PC-9 (cell line): ENCODE measurements at places on chromosomes 16 and 17.
A peak's percentile ranks its signal among the peaks of the same experiment; 100 is the strongest.

DNA sequence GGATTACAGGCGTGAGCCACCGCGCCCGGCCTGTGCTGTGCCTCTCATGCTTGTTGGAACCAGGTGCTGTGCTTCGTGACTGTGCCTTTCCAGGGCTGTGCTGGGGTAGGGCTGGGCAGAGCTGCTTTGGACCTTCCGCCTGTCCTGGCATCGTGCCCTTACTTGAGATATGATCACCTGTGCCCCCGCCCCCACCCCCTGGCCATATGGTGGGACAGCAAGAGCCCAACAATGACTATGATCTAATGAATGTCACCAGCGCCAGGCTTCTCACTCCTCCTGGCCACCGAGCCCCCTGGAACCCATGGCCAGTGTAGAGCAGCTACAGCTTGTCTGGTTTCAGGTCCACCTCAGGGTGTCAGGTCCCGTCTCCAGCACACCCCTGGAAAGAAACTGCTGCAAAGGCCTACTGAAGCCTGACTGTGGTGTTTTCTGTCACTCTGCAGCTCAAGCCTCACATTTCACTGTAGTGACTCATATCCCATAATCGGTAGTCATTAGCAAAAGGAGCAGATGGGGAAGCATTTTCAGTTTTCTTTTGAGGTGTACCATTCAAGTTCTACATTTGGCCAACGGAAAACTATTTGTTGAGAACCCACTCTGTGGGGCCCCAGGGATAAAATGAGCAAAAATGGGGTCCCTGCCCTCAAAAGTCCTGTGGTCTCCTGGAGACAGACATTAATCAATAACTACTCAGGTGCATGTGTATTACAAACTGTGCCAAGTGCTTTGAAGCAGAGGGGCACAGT lies 22.1 kb downstream of the FCSK start:
- H3K27ac ChIP-seq: peak overlapping the region; percentile 40
- peaks cover 30% of the 10 kb centered on the region for H3K4me1 ChIP-seq
- DNase-seq: peak; percentile 76

- H3K27ac ChIP-seq: no peak overlapping the region
- no peak overlapping the region for H3K4me3 ChIP-seq
- peaks cover 4% of the 10 kb centered on the region for H3K4me1 ChIP-seq
- H3K36me3 ChIP-seq: peaks cover 13% of the 10 kb centered on the region
- no peaks in the 10 kb centered on the region for H3K27me3 ChIP-seq
- no peak for DNase-seq
These were observed 26.7 kb upstream of the JPT2 start for GRCh38 chr16:1651094-1651973.

DNA sequence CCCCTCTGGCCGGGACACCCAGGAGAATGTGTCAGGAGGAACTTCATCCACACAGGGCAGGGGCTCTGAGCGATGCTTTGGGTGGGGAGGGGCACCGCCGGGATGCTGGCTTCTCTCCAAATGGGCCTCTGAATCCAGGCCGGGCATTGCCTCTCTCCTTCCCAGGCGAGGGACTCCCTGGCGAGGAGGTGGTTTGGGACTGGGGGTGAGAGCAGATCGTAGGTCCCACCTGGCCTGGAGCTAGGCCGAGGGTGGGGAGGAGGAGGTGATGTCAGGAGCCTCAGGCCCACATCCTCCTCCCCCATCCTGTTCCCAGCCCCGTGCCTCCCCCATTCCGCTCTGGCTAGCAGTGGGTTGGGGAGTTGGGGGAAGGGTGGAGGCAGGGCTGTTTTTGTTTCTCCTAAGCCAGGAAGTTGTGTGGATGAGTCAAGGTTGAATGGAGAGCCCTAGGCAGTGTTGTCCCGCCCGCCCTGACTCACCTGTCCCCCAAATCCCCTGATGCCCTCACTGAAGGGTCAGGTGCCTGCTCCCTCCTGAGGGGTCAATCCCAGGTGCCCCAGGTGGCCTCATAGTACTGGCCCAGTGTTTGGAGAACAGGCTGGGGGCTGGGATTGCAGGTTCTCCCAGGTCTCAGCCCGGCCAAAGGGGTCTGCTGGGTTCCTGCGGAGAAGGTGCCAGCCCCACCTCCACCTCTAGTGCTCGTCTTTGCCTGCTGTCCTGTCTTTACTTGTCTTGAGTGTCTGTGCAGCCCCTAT lies 2.8 kb downstream of the GRB7 start:
- peaks cover 31% of the 10 kb centered on the region for H3K4me1 ChIP-seq
- H3K27me3 ChIP-seq: no peaks in the 10 kb centered on the region
- peak overlapping the region; percentile 93 for H3K27ac ChIP-seq

DNA sequence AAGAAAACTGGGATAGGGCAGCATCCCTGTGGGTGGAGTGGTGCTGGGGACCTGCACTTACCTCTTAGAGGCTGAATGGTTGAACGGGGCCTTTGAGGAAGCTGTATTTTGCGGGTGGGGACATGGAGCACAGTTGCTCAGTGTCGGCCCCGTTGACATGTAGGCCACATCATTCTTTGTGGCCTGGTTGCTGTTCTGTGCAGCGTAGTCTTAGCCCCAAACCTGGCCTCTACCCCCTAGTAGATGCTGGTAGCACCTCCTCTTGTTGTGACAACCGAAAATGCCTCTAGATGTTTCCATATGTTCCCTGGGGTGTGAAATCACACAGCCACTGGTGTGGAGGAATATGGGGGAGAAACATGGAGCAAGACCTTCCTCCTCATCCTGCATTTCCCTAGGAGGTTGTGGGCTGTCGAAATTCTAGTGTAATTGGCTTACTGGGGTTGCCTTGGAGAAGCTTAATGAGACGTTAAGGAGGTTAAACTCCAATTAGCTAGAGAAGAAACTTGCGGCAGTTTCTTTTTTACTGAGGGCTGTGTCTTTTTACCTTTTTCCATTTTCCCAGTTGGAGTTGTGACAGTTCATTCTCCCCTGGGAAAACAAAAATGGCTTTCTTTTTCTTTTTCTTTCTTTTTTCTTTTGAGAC lies 9.4 kb downstream of the ABCC1 start:
- peaks cover 13% of the 10 kb centered on the region for H3K36me3 ChIP-seq
- H3K4me1 ChIP-seq: peaks cover 12% of the 10 kb centered on the region; the same call in 1 of the 2 replicates
- H3K4me3 ChIP-seq: no peak overlapping the region
- H3K27ac ChIP-seq: no peak overlapping the region

DNA sequence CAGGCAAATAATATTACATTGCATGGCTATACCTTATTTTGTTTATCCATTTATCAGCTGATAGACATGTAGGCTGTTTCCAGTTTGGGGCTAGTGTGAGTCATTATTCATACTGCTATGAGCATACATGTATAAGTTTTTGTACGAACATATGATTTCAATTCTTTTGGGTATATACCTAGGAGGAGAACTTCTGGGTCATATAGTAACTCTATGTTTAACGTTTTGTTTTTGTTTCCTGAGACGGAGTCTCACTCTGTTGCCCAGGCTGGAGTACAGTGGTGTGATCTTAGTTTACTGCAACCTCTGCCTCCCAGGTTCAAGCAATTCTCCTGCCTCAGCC lies 2.4 kb upstream of the ITGAL start:
- H3K4me3 ChIP-seq: no peak overlapping the region
- no peak overlapping the region for H3K27ac ChIP-seq

DNA sequence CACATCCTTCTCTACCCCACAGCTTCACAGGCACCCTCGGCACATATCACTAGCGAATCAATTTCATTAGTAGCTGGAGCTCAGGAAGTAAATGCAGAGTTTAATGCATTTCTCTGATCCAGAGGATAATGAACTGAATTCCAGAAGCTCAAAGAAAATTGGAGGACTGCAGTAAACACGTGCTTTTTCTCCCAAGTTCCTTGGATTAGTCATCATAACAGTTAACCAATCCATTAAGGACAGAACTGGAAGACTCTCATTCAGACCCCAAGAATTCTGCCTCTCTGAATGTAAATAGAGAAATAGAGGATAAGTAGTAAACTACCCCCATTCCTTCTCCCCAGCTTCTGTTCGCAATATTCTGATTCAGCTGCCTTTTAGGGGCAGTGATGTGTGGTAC lies 40.7 kb downstream of the DUSP14 start:
- H3K27me3 ChIP-seq: no peaks in the 10 kb centered on the region
- no peak for DNase-seq
- no peaks in the 10 kb centered on the region for H3K4me1 ChIP-seq

DNA sequence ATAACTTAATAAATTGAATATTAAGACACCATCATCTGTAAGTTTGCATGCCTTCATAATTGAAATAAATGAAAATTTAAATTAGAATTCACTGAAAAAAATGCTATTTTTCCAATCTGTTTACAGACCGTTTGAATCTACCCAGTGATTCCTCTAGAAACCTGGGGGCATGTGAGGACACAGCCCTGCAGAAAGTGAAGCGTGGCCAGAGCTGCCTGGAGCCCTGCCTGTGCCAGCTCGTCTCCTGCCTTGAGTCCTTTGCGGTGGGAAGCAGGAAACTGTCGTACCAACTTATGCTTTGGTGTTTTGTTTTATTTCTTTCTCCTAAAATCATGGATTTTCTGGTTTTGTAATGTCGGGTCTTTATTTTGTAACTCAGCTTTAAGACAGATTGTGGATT lies 67.8 kb upstream of the FA2H start:
- no peaks in the 10 kb centered on the region for H3K27me3 ChIP-seq
- no peaks in the 10 kb centered on the region for H3K36me3 ChIP-seq
- H3K4me1 ChIP-seq: peaks cover 12% of the 10 kb centered on the region; the same call in 1 of the 2 replicates
- no peak for DNase-seq
- no peak overlapping the region for H3K4me3 ChIP-seq

GRCh38 chr17:6712058-6712853 lies 913 bp downstream of the SLC13A5 start:
- no peak overlapping the region for H3K4me3 ChIP-seq
- DNase-seq: peak; percentile 58
- no peaks in the 10 kb centered on the region for H3K4me1 ChIP-seq
- no peaks in the 10 kb centered on the region for H3K36me3 ChIP-seq
- H3K27ac ChIP-seq: no peak overlapping the region

DNA sequence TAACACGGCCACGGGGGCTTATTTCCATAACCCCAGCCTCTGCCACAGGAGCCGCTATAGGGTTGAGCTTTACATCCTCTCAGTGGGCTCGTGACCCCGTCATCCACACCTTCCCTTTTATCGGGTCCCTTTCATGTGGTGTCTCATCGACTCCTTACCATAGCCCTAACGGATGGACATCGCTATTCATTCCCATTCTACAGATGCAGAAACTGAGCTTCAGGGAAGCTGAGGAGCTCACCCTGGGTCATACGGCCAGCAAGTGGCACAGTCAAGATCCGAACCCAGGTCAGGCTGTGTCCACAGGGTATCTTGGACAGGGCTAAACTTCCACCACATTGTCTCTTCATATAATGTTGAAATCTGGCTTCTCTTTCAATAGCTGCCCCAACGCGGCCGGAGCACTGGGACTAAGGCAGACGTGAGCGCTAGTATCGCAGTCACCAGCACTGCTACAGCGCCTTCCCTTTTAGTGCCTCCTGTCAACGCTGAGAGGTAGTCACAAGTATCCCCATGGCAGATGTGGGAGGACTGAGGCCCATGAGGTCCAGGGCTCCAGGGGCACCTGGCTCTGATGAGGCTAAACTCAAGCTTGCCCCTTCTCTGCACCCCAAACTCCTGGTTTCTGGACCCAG lies 50.8 kb downstream of the SOCS1 start:
- H3K4me1 ChIP-seq: peaks cover 32% of the 10 kb centered on the region
- DNase-seq: no peak
- no peak overlapping the region for H3K4me3 ChIP-seq

DNA sequence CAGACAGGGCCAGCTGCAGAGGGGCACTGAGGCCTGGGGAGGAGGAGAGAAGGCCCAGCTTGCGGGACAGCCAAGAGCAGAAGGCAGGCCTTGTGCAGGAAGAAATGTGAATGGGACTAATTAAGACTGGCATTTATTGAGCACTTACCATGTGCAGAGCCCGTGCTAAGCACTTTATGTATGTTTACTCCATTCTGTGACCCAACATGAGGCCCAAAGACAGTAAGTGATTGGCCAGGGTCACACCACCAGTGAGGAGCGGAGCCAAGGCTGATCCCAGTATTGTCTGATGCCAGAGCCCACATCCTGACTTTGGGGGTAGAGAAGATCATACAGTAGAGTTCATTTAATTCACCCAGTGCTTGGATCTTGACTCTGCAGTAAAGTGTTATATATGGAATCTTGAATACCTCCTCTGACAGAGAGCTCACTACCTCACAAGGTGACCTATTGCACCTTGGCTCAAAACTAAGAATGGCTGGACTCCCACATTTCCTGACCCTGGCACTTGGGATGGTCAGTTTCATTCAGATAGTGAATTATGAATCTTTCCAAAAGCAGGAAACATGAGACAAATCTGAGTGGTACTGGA lies 13.6 kb downstream of the KATNB1 start:
- DNase-seq: no peak
- no peaks in the 10 kb centered on the region for H3K36me3 ChIP-seq
- no peaks in the 10 kb centered on the region for H3K4me1 ChIP-seq
- H3K4me3 ChIP-seq: no peak overlapping the region
- no peak overlapping the region for H3K27ac ChIP-seq
- H3K27me3 ChIP-seq: no peaks in the 10 kb centered on the region

- H3K4me3 ChIP-seq: no peak overlapping the region
- no peak overlapping the region for H3K27ac ChIP-seq
- no peak for DNase-seq
These were observed 8.8 kb downstream of the TANC2 start for GRCh38 chr17:62974788-62975187.

- H3K4me3 ChIP-seq: no peak overlapping the region
These were observed 1.7 kb upstream of the NLRC3 start for GRCh38 chr16:3578610-3579551.

GRCh38 chr17:52120465-52120864 lies 38.0 kb downstream of the CA10 start:
- no peaks in the 10 kb centered on the region for H3K27me3 ChIP-seq
- H3K27ac ChIP-seq: no peak overlapping the region
- no peaks in the 10 kb centered on the region for H3K36me3 ChIP-seq
- no peaks in the 10 kb centered on the region for H3K4me1 ChIP-seq
- no peak overlapping the region for H3K4me3 ChIP-seq
- DNase-seq: no peak

DNA sequence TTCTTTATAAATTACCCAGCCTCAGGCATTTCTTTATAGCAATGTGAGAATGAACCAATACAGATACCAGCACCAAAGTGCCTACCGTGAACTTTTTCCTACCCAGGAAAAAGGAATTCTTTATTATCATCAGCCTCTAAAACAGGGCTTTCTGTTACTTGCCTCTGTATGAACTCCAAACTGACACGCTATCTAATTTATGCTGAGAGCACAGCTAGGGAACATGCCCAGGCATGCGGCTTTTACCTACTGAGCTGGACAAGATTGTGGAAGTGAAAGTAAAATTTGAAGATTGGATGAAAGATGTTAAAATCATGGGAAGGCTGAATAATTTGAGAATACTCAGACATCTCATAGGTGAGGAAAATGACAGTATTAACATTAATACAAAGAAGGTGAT lies 24.4 kb upstream of the ADCY9 start:
- H3K36me3 ChIP-seq: no peaks in the 10 kb centered on the region
- peaks cover 10% of the 10 kb centered on the region for H3K4me1 ChIP-seq
- no peaks in the 10 kb centered on the region for H3K27me3 ChIP-seq
- H3K27ac ChIP-seq: no peak overlapping the region
- no peak overlapping the region for H3K4me3 ChIP-seq

- no peaks in the 10 kb centered on the region for H3K27me3 ChIP-seq
- H3K27ac ChIP-seq: peak overlapping the region; percentile 18; the same call in 1 of the 2 replicates
- no peak overlapping the region for H3K4me3 ChIP-seq
- DNase-seq: peak; percentile 51
These were observed 65.0 kb downstream of the PARN start for GRCh38 chr16:14564861-14565687.

GRCh38 chr17:58268774-58269556 lies 11.8 kb downstream of the MPO start:
- no peak overlapping the region for H3K4me3 ChIP-seq
- no peak for DNase-seq
- no peak overlapping the region for H3K27ac ChIP-seq
- peaks cover 98% of the 10 kb centered on the region for H3K27me3 ChIP-seq
- H3K36me3 ChIP-seq: no peaks in the 10 kb centered on the region

- no peak overlapping the region for H3K4me3 ChIP-seq
- H3K27me3 ChIP-seq: peaks cover 62% of the 10 kb centered on the region
- H3K27ac ChIP-seq: no peak overlapping the region
- no peaks in the 10 kb centered on the region for H3K36me3 ChIP-seq
These were observed 17.5 kb downstream of the CIBAR2 start for GRCh38 chr16:85094812-85095211.
